ENCODE measurements at places on chromosomes 1 and 21.

GRCh38 chr1:115826628-115827027 is 14.3 kb downstream of the NHLH2 start:
- no peak for DNase-seq

DNA sequence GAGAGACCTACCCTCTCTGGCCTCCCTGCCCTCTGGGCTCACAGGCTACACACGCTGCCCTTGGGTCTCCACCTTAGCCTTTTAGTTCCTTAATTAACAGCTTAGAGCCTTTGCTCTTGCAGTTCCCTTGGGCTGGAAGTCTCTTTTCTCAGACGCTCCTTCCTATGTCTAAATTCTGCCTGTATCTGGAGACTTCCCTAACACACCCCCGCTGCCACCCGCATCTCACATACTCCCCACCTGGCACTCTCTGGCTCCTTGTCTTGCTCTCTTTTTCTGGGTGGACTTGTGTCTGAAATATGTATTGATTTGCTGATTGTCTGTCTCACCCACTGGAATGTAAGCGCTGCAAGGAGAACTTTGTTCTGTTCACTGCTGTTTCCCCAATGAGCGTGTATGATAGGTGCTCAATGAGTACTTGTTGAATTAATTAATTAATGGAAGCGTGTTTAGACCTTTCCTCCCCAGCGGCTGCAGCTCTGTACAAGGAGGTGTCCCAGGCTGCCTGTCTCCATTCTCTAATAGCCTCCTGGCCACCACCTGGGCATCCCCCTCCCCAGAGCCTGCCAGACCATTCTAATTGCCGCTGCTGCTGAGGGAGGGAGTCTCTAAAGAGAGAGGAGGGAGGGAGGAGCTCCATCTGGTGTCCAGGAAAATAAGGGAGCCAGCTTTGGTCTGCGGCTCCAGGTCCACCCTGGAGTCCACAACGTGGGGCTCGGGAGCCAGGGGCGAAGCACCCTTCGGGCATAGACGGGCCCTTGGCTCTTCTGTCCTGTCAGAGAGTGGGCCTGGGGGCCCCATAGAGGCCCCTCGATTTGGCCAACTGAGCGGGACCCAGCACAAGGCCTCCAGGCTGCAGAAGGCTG is 95.4 kb downstream of the RNF220 start:
- no peak for DNase-seq

DNA sequence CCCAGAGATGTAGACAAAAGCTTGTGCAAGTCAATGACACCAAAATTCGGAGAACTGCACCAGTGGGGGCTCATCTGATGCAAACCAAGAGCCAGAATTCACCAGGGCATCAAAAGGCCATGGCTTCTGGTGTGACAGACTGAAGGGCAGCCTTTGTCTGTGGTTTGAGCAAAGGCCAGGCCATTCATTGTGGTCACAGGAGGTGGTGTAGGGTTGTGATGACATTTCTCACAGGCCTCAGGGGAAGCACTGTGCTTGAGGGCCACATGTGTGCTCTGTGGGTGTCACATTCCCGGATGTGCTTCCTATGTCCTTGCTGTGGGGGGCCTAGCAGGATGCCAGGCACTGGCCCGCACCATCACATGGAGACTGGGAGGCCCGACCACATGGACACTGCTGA is 22.5 kb upstream of the KCNE1 start:
- DNase-seq: no peak

DNA sequence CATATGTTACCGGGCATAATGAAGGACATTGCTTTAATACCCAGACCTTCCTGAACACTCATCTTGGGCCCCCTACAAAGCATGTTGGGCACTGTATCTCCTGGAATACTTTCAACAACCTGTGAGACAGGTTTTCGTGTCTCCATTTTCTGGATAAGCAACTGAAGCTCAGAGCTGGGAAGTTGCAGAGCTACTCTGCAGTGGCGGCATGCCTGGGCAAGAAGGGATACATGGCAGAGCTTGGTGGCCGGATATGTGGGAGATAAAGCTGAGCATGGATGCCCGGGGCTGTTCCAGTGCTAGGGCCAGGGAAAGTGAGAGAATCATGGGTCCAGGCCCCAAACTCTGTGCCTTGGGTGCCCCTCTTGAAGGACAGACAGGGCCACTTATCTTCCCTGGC is 71.6 kb upstream of the KCND3 start:
- no peak for DNase-seq

DNA sequence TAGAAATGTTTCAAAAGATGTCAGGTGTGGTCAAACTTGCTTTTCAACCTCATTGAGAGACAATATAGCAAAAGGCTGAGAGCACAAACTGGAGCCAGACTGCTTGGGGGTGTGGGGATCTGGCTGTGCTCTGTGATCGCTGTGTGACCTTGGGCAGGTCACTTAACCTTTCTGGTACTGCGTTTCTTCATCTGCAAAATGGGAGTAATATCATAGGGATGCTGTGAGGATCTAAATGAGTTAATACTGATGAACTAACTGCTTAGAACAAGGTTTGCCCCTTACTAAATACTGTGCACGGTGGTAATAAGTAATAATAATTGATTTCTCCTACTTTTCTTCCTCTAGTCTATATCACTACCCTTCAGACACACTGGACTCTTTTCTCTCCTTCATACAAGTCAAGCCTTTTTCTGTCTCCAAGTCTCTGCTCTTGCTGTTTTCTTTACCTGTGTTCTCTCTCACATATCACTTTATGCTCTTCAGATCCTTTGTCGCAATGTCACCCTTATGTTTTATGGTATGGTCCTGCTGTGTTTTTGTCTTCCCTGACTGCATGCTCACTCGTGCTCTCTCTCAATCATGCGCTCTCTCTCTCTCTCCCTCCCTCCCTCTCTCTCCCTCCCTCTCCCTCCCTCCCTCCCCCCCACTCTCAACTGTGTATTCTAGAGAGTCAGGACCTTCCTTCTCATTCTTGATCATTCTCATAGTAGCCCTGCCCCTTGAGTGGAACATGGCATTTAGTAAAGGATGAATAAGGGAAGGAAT is 3.3 kb downstream of the MGST3 start:
- no peak for DNase-seq

DNA sequence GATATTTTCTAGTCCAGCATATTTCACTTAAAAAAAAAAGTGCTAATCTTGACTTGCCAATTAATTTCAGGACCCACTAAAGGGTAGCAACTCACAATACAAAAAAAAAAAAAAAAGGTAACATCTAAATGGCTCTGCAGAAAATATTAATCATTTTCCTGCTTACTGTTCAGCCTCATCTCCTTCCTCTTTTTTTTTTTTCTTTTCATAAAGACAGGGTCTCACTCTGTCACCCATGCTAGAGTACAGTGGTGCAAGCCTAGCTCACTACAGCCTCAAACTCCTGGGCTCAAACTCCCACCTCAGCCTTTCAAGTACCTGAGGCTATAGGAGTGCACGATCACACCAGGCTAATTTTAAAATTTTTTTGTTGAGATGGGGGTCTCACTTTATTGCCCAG is 30.4 kb downstream of the TTC13 start:
- no peak for DNase-seq

GRCh38 chr1:74468982-74469603 is 43.3 kb downstream of the LRRC53 start:
- DNase-seq: no peak

DNA sequence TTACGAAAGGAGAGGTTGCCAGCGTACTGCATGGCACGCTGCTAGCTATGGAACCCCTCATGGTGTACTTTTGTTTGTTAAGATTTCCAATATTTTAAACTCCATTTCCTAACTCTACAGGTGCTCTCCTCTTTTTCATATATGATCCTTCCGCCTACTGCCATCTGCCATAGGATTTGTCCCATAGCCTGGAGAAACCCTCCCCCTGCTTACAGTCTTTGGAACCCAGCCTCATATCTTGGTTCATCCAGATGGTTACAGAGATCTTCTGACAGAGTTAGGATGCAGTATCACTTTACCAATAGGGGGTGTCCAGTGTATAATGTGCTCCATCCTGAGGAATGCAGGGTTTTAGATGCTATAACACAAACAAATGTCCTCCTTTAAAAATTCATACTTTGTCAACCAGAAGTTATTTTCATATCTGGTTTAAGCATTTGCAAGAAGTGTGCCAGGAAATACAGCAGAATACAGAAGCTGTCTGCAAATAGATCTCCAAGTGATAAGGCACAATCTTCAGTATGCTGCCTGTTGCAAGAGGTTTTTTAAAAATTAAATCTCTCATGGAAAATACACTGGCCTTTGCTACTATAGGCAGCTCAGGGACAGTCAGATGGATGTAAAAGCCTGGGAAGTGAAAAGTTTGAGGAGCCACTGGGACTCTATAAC is 377.8 kb downstream of the KCNH1 start:
- no peak for DNase-seq
